Eye (tissue), 1 donor: ENCODE measurements at places on chromosomes 3 and 15.
A peak's percentile ranks its signal among the peaks of the same experiment; 100 is the strongest.

- DNase-seq, result no peak
Observed at GRCh38 chr3:128324911-128325592, 141.6 kb downstream of the DNAJB8 start.

- DNase-seq, result peak; percentile 83
Observed at GRCh38 chr15:40929660-40930429, 705 bp downstream of the DLL4 start.

DNA sequence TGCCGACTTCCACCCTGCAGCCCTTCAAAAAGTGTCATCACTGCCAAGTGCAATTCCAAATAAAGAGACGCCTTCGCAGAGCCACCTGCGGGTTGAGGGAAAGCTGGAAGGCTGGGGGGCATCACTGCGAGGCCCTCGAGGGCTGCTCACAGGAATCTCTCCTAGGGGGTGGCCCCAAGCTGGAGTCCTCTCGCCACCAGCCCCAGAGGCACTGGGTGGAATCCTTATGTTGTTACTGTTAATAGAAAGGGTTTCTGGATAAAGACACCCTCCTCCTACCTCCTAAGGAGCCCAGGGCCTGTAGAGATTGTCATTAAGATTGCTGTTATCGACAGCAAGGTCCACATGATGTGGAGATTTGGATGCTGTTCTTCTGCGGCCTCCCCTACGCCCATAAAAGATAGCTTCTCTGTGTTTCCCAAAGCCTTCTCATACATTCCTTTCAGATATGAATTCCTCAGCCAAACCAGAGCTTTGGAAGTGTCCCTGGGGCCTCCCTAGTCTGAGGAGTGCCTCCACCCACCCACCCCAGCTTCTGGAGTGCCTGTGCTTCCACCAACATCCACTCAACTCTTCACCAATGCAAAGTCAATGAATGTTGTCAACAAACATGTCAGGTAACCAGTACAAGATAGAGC is 512.7 kb downstream of the SHQ1 start:
- no peak for DNase-seq

DNA sequence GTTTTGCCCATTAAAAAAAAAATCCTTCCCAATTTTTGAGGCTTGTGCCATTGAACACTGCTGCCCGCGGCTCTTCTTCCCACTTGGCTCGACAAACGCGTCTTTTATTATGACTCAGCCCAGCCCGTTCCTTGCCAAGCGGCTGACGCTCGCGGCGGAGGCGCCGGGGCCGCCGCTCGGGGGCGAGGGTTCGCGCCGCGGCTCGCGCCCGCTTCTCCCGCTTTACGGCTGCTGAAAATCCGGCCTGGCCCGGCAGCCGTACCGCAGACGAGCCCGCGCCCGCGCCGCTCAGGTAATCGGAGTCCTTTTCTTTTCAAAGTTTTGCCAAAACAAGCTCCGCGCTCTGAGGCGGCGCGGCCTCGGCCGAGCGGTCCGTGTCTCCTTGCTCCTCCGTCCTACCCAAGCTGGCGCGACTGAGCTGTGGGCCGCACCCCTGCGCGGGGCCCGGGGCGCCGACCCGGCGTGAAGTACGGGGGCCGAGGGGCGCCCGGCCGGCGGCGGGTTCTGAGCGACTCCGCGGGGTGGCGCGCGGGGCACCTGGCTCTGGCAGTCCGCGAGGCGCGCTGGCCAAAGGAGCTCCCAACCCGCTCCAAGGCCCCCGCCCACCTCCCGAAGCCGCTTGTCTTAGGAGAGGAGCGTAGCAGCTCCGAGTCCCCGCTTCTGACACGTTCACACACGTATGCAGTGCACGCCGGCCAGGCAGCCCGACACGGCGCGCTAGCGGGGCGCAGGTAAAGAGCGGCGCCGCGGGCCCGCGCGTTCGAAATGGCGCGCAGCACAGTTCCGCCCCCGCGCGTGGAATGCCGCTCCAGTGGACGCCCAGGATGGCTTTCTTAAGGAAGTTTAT is 418.2 kb upstream of the NAALADL2 start:
- DNase-seq, result peak; percentile 96

GRCh38 chr3:89525609-89526008 is 418.2 kb downstream of the EPHA3 start:
- DNase-seq, result no peak

GRCh38 chr3:175267121-175267531 is 408.0 kb downstream of the NAALADL2 start:
- no peak for DNase-seq

DNA sequence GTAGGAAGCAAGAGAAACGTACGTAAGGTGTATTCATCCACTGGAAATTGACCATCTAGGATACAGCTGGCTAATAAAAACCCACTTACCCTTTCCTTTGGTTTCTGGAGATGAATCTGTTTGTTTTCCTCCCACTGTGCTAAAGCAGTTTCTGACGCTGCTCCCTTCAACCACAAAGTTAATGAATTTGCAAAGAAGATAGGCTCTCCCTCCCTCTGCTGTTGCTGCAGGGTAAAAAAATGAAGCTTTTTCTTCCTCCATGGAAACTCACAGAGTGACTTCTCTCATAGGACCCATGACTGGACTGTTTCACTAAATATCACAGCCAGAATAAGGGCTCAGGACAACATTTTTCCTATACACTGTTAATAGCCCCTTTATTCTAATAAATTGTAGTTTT is 172.1 kb upstream of the LRRN1 start:
- DNase-seq, result no peak

- DNase-seq, result no peak
Observed at GRCh38 chr3:120364101-120364500, 14.9 kb upstream of the LRRC58 start.
